Heart left ventricle (tissue), 16 donors: ENCODE measurements at places on chromosomes 5 and 9. TPM values are rescaled to one million over a fixed set of nuclear protein-coding genes. Genes with fewer than 3 reads are reported as not detected.

DNA sequence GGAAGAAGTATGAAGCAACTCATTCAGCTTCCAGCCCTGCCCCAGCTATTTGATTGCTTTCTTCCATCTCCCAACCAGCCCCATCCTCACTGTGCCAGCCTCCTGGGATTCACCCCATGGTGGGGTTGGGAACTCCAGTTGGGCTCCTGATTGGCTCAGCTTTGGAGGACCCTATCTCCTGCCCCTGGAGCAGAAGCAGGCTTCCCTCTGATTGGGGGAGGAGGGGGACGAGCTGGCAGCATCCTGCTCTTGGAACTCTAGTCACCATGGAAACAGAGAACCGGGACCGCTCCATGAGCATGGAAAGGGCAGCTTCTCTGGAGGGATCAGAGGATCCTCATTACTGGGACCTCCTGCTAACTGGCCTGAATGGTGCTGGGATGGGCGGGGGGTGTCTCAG lies 2.6 kb downstream of the SLC6A7 start:
- DNase-seq = no peak

GRCh38 chr9:84207491-84207951 lies 133.0 kb downstream of the SLC28A3 start:
- no peak for DNase-seq

- peak; percentile 15 for DNase-seq
Measured at GRCh38 chr5:1214163-1214935, 10.8 kb upstream of the SLC6A18 start.

- no peak for DNase-seq
Measured at GRCh38 chr9:92506184-92506857, 24.0 kb upstream of the ASPN start.

DNA sequence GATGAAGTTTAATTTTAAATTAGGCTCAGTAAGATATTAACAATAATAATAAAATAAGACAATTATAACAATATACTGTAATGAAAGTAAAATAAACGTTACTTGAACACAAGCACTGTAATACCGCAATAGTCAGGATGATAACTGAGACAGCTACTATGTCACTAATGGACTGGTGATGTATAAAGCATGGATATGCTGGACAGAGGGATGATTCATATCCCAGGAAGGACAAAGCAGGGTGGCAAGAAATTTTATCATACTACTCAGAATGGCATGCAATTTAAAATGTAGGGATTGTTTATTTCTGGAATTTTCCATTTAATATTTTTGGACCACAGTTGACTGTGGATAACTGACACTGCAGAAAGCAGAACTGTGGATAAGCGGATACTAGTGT lies 196.9 kb downstream of the VPS13A start:
- DNase-seq = no peak

DNA sequence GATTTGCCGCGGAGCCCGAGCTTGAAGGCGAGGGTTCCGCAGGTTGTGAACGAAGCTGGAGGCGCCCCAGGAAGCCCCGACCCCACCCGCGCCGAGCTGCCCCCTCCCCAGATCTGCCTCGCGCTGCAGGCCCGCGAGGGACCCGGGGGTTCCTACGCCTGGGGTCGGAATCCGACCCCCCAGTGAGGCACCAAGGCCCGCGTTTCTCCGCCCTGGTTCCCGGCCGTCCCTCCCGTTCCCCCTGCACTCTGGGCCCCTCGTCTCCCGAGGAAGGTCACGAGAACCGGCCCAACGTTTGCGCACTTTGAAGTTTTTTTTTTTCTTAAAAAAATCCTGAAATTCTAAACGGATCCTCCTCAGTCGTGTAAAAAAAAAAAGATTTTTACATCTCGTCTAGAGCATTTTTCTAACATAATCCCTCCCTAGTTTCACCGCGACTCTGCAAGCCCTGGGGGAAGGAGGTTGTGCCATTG lies 880 bp upstream of the GFPT2 start:
- no peak for DNase-seq

- no peak for DNase-seq
Measured at GRCh38 chr5:96919754-96920197, 16.1 kb upstream of the LNPEP start.

- DNase-seq = no peak
Measured at GRCh38 chr9:122095010-122095767, 2.1 kb upstream of the TTLL11 start.

DNA sequence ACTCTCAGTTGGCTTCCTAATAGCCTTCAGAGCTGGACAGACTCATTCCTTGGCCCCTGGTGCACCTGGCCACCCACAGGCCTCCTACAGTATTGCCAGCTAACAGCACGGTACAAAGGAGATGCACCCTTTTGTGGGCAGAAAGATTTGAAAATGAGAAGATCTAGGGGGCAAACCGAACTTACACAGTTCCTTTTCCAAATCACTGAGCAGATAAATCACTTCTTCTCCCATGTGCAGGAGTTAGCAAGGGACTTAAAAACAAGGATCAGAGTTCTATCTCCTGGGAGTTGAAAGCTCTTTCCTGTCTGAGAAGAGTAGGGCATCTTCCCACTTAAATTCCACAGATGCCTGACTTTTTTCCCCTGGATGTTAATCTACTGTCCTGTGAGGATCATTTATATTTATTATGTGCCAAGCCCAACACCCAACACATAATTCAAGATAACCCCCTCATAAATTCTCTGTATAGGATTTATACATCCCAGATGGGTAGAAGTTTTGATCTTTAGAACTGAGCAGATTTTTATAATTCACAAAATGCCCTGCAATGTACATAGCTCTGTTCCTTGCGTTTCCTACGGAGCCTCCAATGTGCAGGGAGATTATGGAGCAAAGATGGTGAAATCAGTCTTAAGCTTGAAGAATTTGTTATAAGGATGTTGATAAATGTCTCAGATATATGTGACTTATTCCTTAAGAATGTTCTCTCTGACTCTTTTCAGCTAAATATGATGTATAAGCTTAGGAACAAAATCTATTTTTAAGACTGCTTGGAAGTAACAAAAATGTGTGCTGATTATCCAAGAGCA lies 207.2 kb upstream of the DAPK1 start:
- DNase-seq = no peak

DNA sequence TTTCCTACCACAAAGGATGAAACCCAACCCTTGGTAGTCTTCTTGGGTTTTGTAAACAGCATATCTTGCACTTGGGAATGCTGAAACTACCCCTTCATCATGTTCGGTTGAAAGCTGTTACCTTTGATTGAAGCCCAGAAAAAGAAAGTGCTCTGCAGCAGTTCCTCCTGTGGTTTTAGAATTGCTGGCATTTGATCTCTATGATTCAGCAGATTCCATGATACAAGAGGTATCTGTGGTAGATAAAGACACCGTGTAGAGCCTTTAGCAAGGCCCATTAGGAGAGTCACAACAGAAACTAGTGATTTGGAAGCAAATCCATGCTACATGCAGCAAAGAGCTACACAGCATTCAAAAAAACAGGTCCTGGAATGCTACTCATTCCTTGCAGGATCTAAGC lies 557.0 kb downstream of the TLE1 start:
- DNase-seq = no peak

DNA sequence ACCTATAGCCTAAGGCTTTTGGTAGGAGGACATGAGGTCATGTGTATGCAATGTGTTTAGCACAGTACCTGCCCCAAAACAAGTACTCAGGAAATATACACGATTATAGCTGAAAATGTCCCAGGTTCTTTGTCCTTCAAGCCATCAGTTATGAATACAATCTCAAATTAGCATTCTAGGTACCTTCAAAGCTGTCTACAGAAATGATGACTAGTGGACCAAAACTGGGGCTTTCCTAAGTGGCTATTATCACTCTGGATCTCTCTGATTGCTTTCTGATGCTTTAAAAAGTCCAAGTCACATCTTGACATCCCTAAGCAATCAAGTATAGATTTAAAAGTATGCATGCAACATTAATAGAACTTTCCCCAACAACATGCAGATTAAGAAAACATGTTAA lies 93.0 kb upstream of the SLIT3 start:
- no peak for DNase-seq

DNA sequence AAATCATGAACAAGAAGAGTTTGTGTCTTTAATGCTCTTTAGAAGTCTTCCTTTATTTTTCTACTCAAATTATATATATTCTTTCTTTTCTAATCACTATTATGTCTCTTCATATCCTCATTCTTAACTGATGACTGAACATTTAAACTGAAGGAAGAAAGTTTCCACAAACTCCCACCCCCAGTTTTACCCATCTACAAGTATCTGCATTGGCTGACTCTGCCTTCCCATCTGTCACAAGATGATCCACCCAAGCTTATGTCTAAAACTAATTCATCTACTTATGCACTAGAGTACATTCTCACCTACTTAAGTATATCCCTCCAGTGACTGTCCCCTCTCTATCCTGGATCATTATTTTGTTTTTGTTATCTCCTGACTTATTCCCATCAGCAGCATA lies 344.5 kb downstream of the PRR16 start:
- DNase-seq = no peak

- no peak for DNase-seq
Measured at GRCh38 chr9:23658376-23659258, 167.4 kb downstream of the ELAVL2 start.

DNA sequence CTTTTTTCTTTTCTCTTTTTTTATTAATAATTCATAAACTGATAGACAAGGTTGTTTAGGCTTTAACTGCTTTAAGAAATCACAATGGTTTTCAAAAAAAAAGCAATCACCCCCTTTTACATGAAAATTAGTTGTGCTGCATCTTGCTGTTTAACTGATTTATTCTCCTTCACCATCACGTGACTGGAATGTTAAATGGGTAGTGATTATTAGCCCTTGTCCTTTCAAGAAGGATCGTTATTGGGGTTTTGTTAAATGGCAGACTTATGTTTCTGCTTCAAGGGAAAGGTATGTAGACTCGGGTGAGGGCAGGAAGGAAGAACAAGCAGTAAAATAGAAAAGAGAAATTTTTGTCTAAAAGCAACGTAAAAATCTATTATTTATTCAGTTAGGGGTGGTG lies 175.6 kb upstream of the TLE4 start:
- DNase-seq = no peak

DNA sequence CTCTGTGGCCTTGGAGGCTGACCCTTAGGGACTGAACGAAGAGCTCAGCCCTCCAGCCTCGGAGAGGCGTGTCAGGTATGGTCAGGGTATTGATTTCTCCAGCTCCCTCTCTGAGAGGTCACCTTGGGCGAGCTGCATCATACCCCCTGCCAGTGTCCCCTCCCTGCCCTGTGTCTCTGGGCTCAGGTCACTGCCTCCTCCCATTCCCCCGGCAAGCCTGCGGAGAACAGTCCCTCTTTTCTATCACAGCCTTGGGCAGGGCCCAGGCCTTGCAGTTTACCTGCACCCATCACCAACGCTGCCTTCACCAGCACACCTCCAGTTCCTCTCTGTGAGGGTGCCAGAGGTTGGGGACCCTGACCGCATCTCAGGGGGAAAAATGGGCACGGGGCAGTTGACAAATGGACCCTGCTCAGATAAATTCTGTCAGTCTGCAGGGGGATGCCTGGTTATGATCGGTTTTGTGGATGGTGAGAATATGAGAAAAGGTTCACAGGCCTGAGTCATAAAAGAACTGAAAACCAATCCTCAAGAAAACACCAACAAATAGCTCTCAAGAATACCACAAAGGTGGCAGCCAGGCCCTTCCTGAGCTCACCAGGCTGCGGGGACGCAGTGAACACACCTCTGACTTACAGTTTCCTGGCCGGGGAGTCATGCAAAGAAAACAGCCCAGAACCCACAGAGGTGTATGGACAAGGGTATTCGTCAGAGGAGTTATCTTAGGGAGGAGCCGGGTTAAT lies 24.7 kb upstream of the RXRA start:
- DNase-seq = peak; percentile 16

DNA sequence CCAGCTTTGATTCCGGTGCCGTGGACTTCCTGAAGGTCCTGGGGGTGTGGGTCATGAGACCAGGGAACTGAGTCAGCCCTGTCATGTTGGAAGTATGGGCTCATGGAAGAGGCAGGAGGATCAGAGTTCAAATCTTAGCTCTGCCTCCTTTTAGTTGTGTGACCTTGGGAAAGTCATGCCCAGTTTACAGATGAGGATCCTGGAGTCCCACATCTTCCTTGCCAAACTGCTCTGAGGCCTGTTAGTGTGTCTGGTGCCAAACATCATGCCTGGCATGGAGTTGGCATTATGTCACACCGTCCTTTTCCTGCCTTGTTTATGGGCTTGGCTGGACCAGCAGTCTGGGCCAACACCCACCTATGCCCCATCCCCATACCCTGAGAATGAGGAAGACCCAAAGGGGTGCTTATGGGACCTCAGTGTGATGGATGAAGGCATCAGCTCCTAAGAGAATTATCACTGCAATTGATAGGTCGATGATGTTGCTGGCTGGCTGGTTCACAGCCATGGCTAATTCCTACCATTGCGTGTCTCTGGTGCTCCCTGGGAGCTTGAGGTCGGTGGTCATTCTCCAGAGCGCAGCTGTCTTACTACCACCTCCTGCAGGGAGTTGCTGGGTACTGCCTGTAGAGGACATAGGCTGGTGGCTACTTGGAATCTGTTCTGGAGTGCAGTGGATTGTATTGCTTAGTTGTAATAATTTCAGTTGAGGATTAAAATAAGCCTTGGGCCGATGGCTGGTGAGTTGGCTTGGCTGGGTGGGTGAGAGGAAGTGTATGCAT lies 140.5 kb upstream of the PITX1 start:
- DNase-seq = no peak

GRCh38 chr5:151328734-151329133 lies 18.6 kb downstream of the SLC36A2 start:
- no peak for DNase-seq

- no peak for DNase-seq
Measured at GRCh38 chr5:172683645-172684471, 42.8 kb downstream of the NEURL1B start.

DNA sequence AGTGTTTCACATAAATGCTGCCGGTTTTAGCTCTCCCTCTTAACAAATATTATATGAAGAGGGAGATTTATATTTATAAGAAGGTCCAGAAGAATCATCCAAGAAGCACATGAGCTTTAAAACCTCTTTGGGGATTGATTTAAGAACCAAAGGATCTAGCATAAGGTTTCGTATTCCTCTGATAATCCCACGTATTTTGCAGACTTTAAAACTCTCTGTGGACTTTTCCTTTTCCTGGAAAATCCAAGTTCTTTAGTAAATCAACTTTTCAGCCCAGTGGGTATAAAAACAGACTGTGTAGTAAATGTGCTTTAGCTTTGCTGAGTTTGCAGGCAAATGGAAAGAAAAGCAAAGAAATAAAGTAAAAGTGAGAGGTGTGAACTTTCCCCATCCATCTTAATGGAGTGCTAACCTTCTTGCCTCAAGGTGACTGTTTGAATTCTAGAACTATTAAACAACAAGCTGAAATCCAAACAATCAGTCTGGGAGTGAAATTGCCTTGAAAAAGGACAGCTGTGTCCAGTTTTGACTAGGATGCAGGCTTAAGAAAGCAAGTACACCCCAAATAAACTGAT lies 363.4 kb upstream of the SLC24A2 start:
- DNase-seq = no peak

Gene CFAP77
- 2.2 TPM for total RNA-seq

Gene CCL21
- total RNA-seq = 156 TPM

Gene FOXD4L5
- total RNA-seq = not detected

Gene GABRB2
- 0.15 TPM for total RNA-seq

Gene SLC6A19
- not detected for total RNA-seq

Gene TMC1
- 0.07 TPM for total RNA-seq

Gene IL3
- total RNA-seq = not detected

Gene PCDHB9
- 1.1 TPM for total RNA-seq

Gene SPAAR
- total RNA-seq = 4.1 TPM

Gene FGF10
- 0.61 TPM for total RNA-seq

Gene CD180
- total RNA-seq = 0.21 TPM

Gene SPINK6
- total RNA-seq = not detected

Gene RETREG1
- 167 TPM for total RNA-seq

Gene PRSS3
- total RNA-seq = not detected
